Right ventricle myocardium inferior (tissue), 1 donor: ENCODE measurements at places on chromosomes 2 and 18. TPM values are rescaled to one million over a fixed set of nuclear protein-coding genes. Genes with fewer than 3 reads are reported as not detected.

GRCh38 chr2:128970332-128971116 is 651.9 kb upstream of the HS6ST1 start:
- no peak for DNase-seq

DNA sequence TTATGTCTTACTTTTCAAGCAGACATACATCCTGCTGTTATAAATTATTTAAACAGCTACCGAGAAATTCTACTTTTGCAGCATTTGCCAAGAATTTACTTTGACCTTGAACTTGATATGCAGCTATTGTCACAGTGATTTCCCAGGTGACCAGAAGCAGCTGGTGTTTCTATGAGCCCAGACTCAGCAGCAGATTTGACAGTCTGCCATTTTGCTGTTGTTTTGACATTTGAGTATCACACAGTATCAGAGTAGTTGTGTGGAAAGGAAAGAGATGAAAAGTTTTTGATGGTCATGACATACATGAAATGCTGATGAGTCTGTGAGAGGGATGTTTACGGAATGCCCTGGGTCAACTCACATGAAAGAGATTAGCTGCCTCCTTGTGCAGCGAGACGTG is 6.6 kb upstream of the CCDC195 start:
- no peak for DNase-seq

GRCh38 chr2:230930928-230931555 is 6.0 kb upstream of the GPR55 start:
- DNase-seq: no peak

DNA sequence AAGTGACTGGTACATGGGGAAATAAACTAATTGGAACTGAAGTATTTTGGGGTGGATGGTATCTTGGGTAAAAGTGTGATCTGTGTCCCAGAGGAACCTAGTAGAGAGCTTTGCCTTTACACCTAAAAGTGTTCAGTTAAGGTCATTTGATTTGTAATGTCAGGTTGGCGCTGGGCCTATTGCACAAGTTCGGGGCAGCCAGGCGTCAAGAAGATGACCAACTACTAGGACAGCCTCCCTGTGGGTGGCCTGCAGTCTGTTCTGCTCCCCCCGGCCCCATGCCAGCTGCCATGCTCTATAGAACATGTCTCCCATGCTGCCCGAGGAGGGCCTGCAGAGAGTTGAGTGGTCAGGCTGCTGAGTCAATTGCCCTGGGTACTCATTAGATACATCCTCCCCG is 10.1 kb downstream of the RRM2 start:
- DNase-seq: no peak

GRCh38 chr2:170554278-170554955 is 160.7 kb upstream of the SP5 start:
- no peak for DNase-seq

The NHEJ1 gene
- total RNA-seq: 9.7 TPM

The TUBB6 gene
- 132 TPM for total RNA-seq

- DNase-seq: no peak
These were observed 214.2 kb downstream of the PTGR3 start for GRCh38 chr18:74994502-74995418.

- DNase-seq: no peak
These were observed 499.4 kb downstream of the GALR1 start for GRCh38 chr18:77749089-77749488.

The MAP3K20 gene
- total RNA-seq: 435 TPM

The COL5A2 gene
- total RNA-seq: 10.5 TPM

GRCh38 chr2:235053651-235054050 is 101.8 kb downstream of the SH3BP4 start:
- no peak for DNase-seq

- no peak for DNase-seq
These were observed 53.6 kb upstream of the LPIN2 start for GRCh38 chr18:3066341-3067110.

GRCh38 chr2:85160966-85161960 is 28.1 kb downstream of the TCF7L1 start:
- DNase-seq: no peak

The DOK6 gene
- 6.3 TPM for total RNA-seq

GRCh38 chr2:171174075-171174474 is 13.4 kb upstream of the TLK1 start:
- no peak for DNase-seq

DNA sequence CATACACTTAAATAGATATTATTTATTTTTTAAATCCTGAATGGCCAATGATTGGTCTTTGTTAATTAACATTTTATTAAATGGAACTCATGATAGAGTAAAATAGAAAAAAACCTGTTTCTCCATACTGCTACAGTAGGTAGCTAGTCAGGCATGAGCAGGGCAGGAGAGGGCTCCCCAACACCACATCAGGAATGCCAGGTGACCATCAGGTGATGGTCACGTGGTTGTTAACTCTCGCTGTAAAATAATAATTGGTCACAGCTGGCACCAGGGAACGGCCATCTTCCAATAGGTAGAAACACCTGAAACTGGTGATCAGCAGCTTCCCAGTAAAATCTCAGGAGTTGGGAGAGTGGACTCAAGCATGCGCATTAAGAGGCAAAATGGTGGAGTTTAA is 172.2 kb downstream of the MEIS1 start:
- no peak for DNase-seq

DNA sequence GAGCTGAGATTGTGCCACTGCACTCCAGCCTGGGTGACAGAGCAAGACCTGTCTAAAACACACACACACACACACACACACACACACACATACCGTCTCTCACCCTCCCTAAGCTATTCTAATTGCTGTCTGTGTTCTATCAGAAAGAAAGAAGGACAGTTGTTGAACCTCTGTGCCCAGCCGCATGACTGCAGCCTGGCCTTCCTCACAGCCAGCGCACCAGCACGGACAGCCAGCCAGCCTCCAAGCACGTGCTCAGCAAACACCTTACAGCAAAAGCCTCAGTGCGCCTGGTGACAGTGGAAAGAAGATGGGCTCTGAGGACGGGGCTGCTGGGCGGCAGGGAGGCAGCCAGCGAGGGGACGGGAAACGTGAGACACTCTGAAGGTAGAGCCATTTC is 58.0 kb downstream of the ZNF516 start:
- no peak for DNase-seq

GRCh38 chr2:24045511-24046508 is 1.4 kb downstream of the WDCP start:
- no peak for DNase-seq

The CGREF1 gene
- 0.84 TPM for total RNA-seq

GRCh38 chr2:216950547-216950946 is 90.7 kb upstream of the TNP1 start:
- DNase-seq: no peak

DNA sequence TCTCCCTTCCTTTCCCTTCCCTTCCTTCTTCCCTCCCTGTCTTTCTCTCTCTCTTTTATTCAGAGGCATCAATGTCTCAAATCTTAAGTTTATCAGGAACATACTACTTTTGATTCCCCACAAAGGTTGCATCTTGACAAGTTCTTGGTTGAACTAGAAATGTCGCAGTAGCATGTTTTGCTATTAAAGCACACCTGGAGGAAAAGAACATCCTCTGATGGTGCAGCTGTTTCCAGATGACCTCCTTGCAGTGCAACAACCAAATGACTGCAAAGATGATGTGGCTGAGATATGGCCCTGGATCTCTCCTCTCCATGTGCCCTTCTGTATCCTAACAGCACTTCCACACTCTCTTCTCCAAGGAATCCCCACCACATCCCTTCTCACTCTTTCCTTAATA is 127.2 kb downstream of the SLC8A1 start:
- no peak for DNase-seq

DNA sequence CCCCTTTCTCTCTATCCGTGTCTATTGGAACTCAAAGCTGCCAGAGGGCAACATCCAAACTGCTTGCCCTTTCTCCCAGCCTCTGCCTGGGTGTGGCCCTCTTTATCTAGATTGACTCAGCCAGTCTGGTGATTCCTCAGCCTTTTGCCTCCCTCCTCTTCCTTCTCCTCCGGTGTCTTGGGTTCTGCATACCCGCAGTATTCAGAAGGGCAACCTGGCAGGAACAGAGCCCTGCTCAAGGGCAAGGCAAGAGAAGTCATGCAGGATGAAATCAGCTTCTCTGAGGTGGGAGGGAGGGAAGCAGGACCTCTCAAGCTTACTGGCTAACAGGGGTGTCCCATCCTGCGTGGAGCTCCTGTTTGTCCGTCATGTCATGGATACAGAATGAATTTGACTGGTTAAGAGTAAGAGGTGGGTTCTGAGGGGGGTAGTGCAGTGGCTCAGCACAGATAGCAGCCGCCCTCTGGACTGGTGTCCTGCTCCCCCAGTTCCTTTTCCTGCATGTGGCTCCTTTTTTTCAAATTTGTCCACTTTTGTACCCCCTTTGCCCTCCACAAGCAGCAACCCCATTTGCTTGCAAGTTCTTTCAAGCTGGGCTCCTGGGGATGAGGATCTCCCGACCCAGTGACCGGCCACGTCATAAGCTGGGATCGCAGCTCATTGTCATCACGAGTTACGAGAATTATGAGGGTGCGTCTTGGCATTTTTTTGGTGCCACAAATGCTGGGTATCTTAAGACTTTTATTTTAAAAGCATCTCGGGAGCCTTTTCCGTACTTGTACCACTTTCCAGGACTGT is 154.1 kb downstream of the FHOD3 start:
- no peak for DNase-seq

DNA sequence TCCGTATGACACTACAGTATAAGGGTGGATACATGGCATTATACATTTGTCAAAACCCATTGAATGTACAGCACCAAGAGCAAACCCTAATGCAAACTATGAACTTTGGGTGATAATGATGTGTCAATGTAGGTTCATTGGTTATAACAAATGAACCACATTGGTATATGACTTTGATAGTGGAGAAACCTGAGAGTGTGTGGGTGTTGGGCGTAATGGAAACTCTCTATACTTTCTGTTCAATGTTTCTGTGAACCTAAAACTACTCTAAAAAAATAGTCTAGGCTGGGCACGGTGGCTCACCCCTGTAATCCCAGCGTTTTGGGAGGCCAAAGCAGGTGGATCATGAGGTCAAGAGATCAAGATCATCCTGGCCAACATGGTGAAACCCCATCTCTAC is 6.5 kb upstream of the ACTG2 start:
- DNase-seq: no peak

DNA sequence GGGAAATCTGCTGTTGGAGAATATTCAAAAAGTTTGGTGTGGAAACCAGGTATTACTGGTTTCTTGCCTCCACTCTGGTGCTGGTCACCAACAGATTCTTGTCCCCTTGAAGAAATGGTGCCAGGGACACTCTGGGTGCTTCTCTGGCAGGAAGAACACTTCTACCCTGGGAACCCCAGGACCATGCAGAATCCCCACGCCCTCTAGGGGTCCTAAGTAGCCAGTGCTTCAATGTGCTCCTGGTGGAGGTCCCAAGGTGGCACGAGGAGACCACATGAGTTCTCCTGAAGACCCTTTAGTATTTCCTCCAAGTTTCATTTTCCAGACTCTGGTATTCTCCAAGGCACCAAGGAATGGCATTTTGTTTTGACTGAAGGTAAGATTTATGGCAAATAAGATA is 380.6 kb downstream of the TSN start:
- DNase-seq: no peak

DNA sequence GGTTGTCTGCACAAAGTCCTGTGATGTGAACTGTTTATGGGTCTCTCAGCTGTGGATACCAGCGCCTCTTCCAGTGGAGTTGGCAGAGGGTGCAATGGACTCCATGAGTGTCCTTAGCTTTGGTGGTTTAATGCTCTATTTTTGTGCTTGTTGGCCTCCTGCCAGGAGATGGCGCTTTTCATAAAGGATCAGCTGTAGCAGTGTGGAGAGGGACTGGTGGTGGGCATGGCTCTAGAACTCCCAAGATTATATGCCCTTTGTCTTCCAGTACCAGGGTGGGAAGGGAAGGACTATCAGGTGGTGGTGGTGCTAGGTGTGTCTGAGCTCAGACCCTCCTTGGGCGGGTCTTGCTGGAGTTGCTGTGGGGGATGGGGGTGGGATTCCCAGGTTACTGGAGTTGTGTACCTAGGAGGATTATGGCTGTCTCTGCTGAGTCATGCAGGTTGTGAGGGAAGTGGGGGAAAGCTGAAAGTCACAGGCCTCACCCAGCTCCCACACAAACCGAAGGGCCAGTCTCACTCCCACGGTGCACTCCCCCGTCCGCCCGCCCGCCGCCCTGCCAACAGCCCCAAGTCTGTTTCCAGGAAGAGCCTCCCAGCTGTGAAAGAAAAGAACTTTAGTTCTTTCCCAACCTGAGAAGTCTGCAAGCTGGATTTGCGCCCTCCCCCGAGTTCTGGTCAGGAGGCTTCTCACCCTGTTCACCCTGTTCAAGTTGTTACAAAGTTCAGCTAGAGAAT is 108.1 kb downstream of the MARCO start:
- no peak for DNase-seq

GRCh38 chr18:44973282-44973681 is 292.6 kb downstream of the SETBP1 start:
- DNase-seq: no peak

- DNase-seq: no peak
These were observed 1589.5 kb upstream of the PIK3C3 start for GRCh38 chr18:40365526-40365925.

The HOXD11 gene
- total RNA-seq: not detected

- DNase-seq: peak; percentile 76
These were observed 70.6 kb upstream of the PSMD14 start for GRCh38 chr2:161237392-161238264.

- no peak for DNase-seq
These were observed 69.0 kb upstream of the MYCN start for GRCh38 chr2:15871239-15871783.

The PLGLB1 gene
- 1.4 TPM for total RNA-seq

The FAM237A gene
- total RNA-seq: 1.2 TPM

DNA sequence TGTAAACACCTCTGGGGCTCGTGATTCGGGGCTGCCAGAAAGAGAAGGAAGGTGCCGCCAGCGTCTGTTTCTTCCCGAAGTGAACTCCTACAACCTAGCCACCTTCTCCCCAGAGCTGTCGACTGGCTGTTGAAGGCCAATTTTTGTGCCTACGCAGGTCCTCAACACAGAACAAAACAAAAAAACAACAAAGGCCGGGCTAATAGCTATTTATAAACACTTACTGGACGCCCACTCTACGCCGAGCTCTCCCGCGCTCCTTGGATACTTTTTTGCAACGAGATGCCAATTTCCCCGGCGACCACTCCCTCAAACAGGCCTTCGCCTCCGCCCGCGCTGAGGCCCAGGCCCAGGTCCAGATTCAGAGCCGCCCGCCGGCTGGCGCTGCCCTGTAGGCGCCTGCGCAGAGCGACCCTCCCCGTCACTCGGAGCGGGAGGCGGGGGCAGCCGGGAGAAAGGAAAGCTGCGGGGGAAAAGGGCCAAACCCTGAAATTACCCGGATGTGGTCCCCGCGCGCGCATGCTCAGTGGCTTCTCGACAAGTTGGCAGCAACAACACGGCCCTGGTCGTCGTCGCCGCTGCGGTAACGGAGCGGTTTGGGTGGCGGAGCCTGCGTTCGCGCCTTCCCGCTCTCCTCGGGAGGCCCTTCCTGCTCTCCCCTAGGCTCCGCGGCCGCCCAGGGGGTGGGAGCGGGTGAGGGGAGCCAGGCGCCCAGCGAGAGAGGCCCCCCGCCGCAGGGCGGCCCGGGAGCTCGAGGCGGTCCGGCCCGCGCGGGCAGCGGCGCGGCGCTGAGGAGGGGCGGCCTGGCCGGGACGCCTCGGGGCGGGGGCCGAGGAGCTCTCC is at the start of gene SMAD4:
TSS of gene SMAD4 (plus strand) at position 520 of the 843 bp plus-strand sequence. CDS start 16,834 bp downstream, outside the sequence.
- DNase-seq: peak; percentile 98
